ENCODE measurements at places on chromosomes 5 and 9. TPM values are rescaled to one million over a fixed set of nuclear protein-coding genes. Genes with fewer than 3 reads are reported as not detected.
A peak's percentile ranks its signal among the peaks of the same experiment; 100 is the strongest.

CSF1R gene
- total RNA-seq: 1.4 TPM

SLC45A2 gene
- not detected for total RNA-seq

F12 gene
- total RNA-seq: not detected

MTX3 gene
- total RNA-seq: 10.3 TPM

SOHLH1 gene
- not detected for total RNA-seq

INSL6 gene
- total RNA-seq: not detected

EPB41L4A gene
- total RNA-seq: 11.7 TPM

GPRIN1 gene
- 5.9 TPM for total RNA-seq

BNC2 gene
- 5.5 TPM for total RNA-seq

USP20 gene
- total RNA-seq: 34.7 TPM

ISL1 gene
- total RNA-seq: not detected

DNA sequence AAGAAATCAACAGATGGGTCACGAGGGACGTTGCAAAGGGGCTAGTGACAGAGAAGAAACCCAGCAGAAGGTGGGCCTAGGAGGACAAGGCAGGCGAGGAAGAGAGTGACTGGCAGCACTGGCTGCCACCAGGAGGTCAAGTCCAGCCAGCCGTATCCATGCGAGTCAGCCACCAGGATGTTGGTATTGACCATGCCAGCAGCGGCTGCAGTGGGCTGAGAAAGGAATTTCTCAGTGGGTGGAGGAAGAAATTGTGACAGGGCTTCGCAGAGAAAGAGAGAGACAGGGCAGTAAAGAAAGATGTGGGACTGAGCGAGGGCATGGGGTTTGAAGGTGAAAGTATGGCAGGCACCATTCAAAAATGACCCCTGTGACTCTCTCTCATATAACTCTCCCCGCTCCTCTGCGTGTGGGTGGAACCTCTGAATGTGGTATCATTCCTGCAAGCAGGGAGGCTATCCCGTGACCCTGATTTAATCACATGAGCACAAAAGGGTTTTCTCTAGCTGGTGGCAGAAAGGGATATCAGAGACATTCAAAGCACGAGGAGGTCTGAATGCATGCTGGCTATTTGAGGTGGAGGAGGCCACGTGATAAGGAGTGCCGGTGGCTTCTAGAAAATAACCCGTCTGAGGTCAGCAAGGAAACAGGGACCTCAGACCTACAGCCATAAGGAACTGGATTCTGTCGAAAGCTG, 45.4 kb upstream of the FBXW11 start:
- H3K36me3 ChIP-seq: peaks cover 21% of the 10 kb centered on the region
- H3K27ac ChIP-seq: peak overlapping the region; percentile 18
- DNase-seq: no peak
- H3K4me1 ChIP-seq: peaks cover 14% of the 10 kb centered on the region
- no peak overlapping the region for H3K4me3 ChIP-seq
- no peaks in the 10 kb centered on the region for H3K27me3 ChIP-seq

GRCh38 chr5:58929726-58930125, 346.9 kb downstream of the RAB3C start:
- H3K27me3 ChIP-seq: peaks cover 44% of the 10 kb centered on the region
- H3K36me3 ChIP-seq: no peaks in the 10 kb centered on the region
- no peak overlapping the region for H3K4me3 ChIP-seq
- DNase-seq: no peak
- H3K27ac ChIP-seq: no peak overlapping the region

DNA sequence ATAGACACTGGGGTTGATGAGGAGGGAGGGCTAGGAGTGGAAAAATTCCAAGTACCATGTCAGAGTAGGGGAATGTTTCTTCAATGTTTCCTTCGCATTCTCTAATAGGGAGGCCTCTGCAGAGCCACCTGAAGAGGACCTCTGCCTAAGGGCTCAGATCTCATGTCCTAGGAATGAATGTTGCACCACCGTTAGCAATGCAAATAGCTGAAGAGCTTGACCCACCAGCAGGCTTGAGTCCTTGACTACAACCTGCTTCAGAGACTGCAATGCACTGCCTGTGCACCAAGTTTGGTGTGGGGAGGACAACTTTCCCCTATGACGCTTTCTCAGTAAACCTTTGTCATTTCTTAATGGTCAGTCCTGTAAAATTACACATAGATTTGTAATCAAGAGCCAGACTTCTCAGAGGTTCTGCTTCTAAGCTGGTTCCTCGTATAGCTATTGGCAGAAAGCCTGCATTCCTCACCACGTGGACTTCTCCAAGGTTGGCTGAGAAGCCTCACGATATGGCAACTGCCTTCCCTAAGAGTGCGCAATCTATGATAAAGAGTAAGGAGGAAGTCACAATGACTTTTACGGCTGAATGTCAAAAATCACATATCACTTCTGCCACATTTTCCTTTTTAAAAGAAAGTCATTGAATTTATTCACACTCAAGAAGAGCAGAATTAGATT, 600.7 kb upstream of the PTGER4 start:
- no peak overlapping the region for H3K27ac ChIP-seq
- no peaks in the 10 kb centered on the region for H3K36me3 ChIP-seq
- no peak overlapping the region for H3K4me3 ChIP-seq
- no peaks in the 10 kb centered on the region for H3K4me1 ChIP-seq
- DNase-seq: no peak

DNA sequence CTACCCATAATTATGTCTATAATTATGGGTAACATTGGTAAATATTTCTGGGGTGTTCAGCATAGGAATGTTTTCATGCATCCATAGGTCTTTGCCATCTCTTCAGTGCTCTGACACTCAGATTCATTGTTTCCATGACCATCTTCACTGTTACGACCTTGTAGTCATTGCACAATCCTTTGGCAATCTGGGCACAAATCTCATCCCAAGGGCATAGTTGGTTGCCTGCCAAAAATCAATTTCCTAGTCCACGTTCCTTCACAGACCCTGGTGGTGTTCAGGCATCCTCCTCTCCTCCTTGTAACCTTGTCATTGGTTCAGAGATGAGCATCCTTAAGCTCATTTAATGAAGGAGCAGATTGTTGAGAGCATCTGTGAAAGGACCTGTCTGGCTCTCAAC, 1400.7 kb downstream of the CDH12 start:
- no peak overlapping the region for H3K4me3 ChIP-seq
- H3K27ac ChIP-seq: no peak overlapping the region
- H3K4me1 ChIP-seq: no peaks in the 10 kb centered on the region
- H3K36me3 ChIP-seq: no peaks in the 10 kb centered on the region

DNA sequence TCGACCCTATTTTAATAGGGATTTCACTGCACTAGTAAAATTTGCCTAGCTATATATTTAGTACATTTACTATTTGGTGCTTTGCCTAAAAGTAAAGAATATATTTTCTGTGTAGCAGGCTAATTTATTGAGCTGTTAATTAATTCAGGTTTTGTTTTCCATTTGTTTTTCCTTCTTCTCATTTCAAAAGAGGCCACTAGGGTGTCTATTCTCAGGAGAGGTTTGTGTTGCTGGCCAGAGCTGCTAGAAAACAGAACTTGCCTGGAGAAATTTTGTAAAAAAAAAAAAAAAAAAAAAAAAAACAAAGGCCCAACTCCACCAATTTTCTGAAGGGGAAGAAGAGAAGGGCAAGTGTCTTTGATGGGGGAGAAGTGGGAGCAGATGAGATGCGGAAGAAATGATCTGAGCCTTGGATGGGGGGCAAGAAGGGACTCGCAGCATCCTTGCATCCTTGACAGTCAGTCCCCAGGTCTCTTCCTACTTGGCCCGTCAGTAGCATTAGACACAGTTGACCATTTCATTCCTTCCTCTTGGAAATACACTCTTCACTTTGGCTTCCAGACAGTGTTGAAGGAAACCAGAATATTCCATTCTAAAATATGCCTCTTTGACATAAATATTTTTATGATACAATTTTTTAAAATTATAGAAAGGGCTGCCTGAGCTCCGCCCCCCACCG, 318.5 kb downstream of the TRPM3 start:
- no peaks in the 10 kb centered on the region for H3K4me1 ChIP-seq
- no peaks in the 10 kb centered on the region for H3K36me3 ChIP-seq
- H3K4me3 ChIP-seq: no peak overlapping the region
- DNase-seq: no peak
- H3K27ac ChIP-seq: no peak overlapping the region

GRCh38 chr5:51811883-51812471, 428.7 kb downstream of the ISL1 start:
- DNase-seq: no peak
- H3K27me3 ChIP-seq: no peaks in the 10 kb centered on the region
- H3K4me3 ChIP-seq: no peak overlapping the region
- no peak overlapping the region for H3K27ac ChIP-seq
- H3K4me1 ChIP-seq: no peaks in the 10 kb centered on the region
- H3K36me3 ChIP-seq: no peaks in the 10 kb centered on the region

- H3K4me3 ChIP-seq: no peak overlapping the region
- no peaks in the 10 kb centered on the region for H3K36me3 ChIP-seq
- H3K4me1 ChIP-seq: no peaks in the 10 kb centered on the region
These were observed 28.4 kb upstream of the BTNL3 start for GRCh38 chr5:180960209-180960608.

GRCh38 chr5:178309271-178310013, 76.8 kb upstream of the PHYKPL start:
- H3K4me1 ChIP-seq: no peaks in the 10 kb centered on the region
- no peak overlapping the region for H3K4me3 ChIP-seq
- H3K36me3 ChIP-seq: no peaks in the 10 kb centered on the region
- peak; percentile 44 for DNase-seq
- H3K27ac ChIP-seq: no peak overlapping the region

GRCh38 chr9:131310833-131311554, 21.5 kb downstream of the PLPP7 start:
- peak; percentile 70 for DNase-seq
- H3K36me3 ChIP-seq: no peaks in the 10 kb centered on the region
- peak overlapping the region; percentile 49 for H3K27ac ChIP-seq
- no peaks in the 10 kb centered on the region for H3K27me3 ChIP-seq
- peak overlapping the region; percentile 42 for H3K4me3 ChIP-seq

DNA sequence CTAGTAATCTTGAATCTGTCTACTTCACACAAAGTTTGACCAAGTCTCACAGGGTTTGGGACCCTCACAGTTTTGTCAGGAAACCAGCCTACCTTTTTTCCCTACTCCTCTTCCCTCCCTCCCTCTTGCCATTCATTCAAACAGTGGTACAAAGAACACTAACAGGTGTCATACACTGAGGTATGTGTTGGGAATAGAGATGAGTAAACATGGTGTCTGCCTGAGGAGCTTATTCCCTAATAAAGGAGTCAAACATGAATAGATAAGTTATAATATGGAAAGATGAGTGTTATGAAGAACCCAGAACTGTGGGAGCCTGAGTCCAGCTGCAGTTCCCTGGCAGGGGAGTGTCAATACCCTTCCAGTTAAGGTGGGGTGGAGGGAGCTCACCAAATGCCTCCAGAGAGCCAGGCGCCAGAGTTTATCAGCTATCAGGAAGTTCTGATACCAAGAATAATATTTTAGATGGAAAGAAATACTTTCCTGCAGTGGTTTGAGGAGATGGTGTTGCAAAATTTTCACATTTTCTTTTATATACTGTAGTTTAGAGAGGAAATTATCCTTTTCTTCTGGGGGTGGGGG, 183.4 kb upstream of the NR3C1 start:
- peaks cover 24% of the 10 kb centered on the region for H3K36me3 ChIP-seq
- peak overlapping the region; percentile 77 for H3K4me3 ChIP-seq
- H3K27ac ChIP-seq: peak overlapping the region; percentile 90
- peaks cover 58% of the 10 kb centered on the region for H3K4me1 ChIP-seq
- DNase-seq: no peak

GRCh38 chr9:130426883-130427282, 17.9 kb upstream of the ASS1 start:
- no peak for DNase-seq
- no peaks in the 10 kb centered on the region for H3K4me1 ChIP-seq
- no peaks in the 10 kb centered on the region for H3K36me3 ChIP-seq
- H3K4me3 ChIP-seq: no peak overlapping the region
- peaks cover 4% of the 10 kb centered on the region for H3K27me3 ChIP-seq

GRCh38 chr5:96926276-96926675, 9.6 kb upstream of the LNPEP start:
- no peaks in the 10 kb centered on the region for H3K27me3 ChIP-seq
- H3K4me1 ChIP-seq: peaks cover 37% of the 10 kb centered on the region
- no peak for DNase-seq
- no peak overlapping the region for H3K4me3 ChIP-seq
- H3K36me3 ChIP-seq: peaks cover 4% of the 10 kb centered on the region

DNA sequence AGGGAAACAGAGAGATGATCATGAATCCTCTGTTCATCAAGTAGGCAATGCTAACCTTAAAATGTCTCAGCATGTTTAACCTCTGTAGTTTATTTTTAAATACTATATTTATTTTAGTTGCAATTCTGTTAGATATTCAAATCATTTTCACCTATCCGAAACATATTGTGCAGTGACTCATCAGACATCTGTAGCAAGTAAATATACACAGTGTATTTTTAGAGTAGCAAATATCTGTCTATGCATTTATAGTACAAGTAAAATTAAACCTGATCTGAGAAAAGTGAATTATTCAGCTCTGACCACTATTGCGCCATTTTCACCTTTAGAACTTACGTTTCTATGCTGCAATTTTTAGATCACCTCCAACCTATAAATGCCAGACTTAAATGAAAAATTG, 24.3 kb upstream of the TUSC1 start:
- no peaks in the 10 kb centered on the region for H3K27me3 ChIP-seq
- H3K4me1 ChIP-seq: no peaks in the 10 kb centered on the region
- peaks cover 5% of the 10 kb centered on the region for H3K36me3 ChIP-seq
- H3K4me3 ChIP-seq: no peak overlapping the region
- no peak for DNase-seq
- no peak overlapping the region for H3K27ac ChIP-seq

DNA sequence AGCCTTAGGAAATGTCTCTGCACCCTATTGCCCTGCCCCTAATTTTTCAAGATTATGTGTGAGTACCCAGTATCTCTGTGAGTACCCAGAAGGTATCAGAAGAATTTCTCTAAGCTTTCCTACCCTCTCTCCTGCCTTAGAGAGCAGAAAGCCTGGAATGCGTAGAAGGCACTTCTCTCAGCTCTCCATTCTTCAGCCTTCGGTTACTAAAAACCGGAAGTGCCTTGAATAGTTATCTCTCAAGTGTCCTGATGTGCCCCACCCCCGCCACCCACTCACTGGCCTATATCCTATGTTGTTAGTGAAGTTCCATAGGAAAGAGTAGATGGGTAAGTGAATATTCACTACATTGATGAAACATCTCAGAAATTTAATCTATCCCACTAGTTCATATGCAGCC, 210.7 kb upstream of the CDH10 start:
- H3K27me3 ChIP-seq: no peaks in the 10 kb centered on the region
- H3K4me3 ChIP-seq: no peak overlapping the region
- no peak for DNase-seq
- H3K4me1 ChIP-seq: no peaks in the 10 kb centered on the region
- H3K36me3 ChIP-seq: peaks cover 8% of the 10 kb centered on the region
- no peak overlapping the region for H3K27ac ChIP-seq

GRCh38 chr5:98521821-98522220, 251.6 kb upstream of the RGMB start:
- no peaks in the 10 kb centered on the region for H3K27me3 ChIP-seq
- no peaks in the 10 kb centered on the region for H3K36me3 ChIP-seq
- no peak overlapping the region for H3K27ac ChIP-seq

GRCh38 chr9:137833721-137834613, 43.6 kb upstream of the CACNA1B start:
- no peak overlapping the region for H3K4me3 ChIP-seq
- no peaks in the 10 kb centered on the region for H3K27me3 ChIP-seq
- peaks cover 7% of the 10 kb centered on the region for H3K4me1 ChIP-seq
- H3K27ac ChIP-seq: no peak overlapping the region
- DNase-seq: no peak

- no peak for DNase-seq
These were observed 250.8 kb downstream of the SLIT3 start for GRCh38 chr5:169050146-169050571.

All from natural killer cell treated with Interleukin-12 subunit alpha and Interleukin-12 subunit beta and Interleukin-15 and Interleukin-18, amount 100 ng/mL, for 72 hours (primary cell).